ENCODE measurements at places on chromosomes 7 and 10.

GRCh38 chr7:45007571-45008328 lies 7.7 kb downstream of the CCM2 start:
- no peak for DNase-seq

DNA sequence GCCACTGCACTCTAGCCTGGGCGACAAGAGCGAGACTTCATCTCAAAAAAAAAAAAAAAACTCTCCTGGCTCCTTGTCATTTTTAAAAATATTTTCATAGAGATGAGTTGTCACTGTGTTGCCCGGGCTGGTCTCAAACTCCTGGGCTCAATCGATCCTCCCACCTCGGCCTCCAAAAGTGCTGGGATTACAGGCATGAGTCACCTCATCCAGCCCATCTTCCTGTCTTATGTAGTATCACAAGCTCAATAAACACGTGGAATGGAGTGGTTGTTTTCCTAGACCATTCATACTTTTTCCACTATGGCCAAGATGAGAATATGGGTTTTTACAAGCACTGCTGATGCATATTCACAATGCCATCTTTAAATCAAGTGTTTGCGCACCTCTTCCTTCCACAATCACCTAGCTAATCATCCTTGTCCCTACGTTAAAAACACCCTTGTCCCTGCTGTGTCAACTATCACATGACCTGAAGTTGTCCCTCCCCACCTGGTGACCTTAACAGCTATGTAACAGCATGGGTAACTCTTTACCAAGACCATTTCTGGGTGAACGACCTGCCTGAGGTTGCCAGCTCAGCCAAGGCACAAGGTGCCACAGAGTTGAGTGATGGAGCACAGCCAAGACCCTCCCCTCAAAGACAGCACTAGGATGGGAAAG lies 21.3 kb downstream of the DLG5 start:
- DNase-seq = no peak

- DNase-seq = no peak
Observed at GRCh38 chr10:103969436-103969835, 2.5 kb downstream of the SLK start.

GRCh38 chr7:55260171-55260570 lies 105.0 kb upstream of the LANCL2 start:
- no peak for DNase-seq

DNA sequence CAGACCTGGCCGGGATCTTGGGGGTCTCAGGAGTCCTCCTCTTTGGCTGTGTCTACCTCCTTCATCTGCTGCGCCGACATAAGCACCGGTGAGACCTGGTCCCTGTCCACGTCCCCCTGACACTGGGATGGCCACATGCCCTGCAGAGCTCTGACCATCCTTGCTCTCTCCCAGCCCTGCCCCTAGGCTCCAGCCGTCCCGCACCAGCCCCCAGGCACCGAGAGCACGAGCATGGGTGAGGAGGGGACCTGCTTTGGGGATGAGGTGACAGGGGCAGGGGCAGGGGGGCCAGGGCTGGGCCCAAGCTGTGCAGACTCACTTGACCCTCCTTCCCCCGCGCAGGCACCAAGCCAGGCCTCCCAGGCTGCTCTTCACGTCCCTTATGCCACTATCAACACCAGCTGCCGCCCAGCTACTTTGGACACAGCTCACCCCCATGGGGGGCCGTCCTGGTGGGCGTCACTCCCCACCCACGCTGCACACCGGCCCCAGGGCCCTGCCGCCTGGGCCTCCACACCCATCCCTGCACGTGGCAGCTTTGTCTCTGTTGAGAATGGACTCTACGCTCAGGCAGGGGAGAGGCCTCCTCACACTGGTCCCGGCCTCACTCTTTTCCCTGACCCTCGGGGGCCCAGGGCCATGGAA lies 959 bp downstream of the PVRIG start:
- no peak for DNase-seq

DNA sequence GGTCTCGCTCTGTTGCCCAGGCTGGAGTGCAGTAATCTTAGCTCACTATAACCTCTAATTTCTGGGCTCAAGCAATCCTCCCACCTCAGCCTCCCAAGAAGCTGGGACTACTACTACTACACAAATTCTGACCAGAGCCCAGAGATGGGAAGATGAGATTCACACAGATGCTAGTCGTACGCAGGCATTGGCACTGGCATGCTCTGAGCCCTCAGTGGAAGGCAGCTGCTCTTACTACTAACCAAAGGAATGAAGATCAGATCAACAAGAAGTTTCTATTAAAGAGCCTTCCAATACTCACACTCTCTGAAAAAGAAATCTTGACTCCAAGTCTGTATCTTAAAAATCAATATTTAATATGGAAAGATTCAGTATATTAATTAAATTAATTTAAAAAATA lies 10.7 kb downstream of the GDF2 start:
- no peak for DNase-seq

GRCh38 chr10:52540479-52540984 lies 226.5 kb downstream of the DKK1 start:
- no peak for DNase-seq

- no peak for DNase-seq
Observed at GRCh38 chr7:151286148-151286547, 37.7 kb upstream of the SMARCD3 start.

- no peak for DNase-seq
Observed at GRCh38 chr7:28181416-28181815, 821 bp upstream of the JAZF1 start.

- DNase-seq = no peak
Observed at GRCh38 chr7:111164442-111164841, 73.5 kb downstream of the LRRN3 start.

DNA sequence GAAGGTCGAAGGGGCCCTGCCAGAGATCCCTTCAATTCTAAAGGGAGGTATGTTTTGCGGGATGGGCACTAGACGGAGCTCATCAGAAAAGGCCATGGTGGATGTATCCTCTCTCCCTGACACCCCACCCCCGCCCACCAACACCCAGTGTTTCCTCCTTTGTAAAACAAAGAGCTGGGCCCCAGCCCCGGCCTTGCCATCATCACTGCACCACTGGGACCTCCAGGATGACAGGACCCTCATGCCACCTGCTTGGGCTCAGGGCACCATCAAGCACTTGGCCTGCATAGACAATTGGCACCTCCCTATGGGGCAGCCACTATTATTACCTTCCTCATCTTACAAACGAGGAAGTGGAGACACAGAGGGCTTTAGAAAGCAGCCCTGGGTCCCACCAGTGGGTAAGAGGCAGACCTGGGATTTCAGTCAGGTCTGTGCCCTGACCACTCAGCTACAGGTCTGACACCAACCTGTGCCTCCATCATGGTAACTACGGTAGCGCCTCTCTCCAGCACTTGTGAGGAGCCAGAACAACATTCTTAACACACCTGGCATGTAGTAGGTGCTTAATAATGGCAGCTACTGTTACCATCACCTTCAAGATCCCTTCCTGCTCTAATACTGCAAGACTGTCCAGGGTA lies 2.0 kb downstream of the CALML3 start:
- no peak for DNase-seq
